ENCODE measurements at places on chromosomes 3 and 15. TPM values are rescaled to one million over a fixed set of nuclear protein-coding genes. Genes with fewer than 3 reads are reported as not detected.

DNA sequence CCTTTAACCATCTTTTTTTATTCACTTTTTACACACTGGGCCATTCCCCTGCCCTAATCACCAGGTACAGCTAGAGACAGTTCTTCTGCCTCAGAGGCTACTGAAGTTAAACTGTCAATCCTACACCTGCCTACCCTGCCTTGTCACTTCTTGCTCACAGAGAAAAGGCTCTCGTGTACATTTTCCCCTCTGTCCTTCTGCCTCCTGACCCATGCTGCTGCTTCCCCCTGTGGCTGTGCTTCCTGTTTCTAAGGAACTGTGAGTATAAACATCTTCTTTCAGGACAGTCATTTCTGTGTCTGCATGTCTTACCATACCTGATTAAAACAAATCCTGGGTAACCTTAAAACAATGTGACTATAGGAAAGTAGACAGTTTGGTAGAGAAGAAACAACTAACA is 236.4 kb upstream of the MRPL3 start:
- H3K27ac ChIP-seq: no peak overlapping the region
- no peaks in the 10 kb centered on the region for H3K27me3 ChIP-seq
- no peaks in the 10 kb centered on the region for H3K4me1 ChIP-seq
- no peak for DNase-seq

DNA sequence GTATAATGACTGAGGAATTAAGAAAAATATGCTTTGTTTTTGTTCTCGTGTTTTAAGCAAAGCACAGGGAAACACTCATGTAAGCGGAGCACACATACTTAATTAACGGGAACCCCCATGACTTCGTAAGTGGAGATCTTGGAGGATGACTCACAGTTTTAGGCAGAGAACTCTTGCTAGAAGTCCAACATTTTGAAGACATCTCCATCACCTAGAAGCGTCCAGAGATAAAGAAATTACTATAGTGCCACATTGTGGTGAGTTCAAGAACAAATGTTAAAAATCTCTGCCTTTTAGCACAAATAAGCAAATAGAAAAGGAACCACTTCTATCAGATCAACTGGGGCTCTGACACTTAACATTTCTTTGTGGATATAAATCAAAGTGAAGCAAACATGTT is 194.1 kb upstream of the ARHGEF26 start:
- no peak for DNase-seq
- H3K4me3 ChIP-seq: no peak overlapping the region
- H3K4me1 ChIP-seq: no peaks in the 10 kb centered on the region
- H3K27me3 ChIP-seq: no peaks in the 10 kb centered on the region
- H3K36me3 ChIP-seq: no peaks in the 10 kb centered on the region
- no peak overlapping the region for H3K27ac ChIP-seq

- peak overlapping the region; percentile 69 for H3K4me3 ChIP-seq
- no peak for DNase-seq
- H3K27ac ChIP-seq: peak overlapping the region; percentile 64
- no peaks in the 10 kb centered on the region for H3K4me1 ChIP-seq
Observed at GRCh38 chr3:155871746-155872158, 1.3 kb downstream of the GMPS start.

DNA sequence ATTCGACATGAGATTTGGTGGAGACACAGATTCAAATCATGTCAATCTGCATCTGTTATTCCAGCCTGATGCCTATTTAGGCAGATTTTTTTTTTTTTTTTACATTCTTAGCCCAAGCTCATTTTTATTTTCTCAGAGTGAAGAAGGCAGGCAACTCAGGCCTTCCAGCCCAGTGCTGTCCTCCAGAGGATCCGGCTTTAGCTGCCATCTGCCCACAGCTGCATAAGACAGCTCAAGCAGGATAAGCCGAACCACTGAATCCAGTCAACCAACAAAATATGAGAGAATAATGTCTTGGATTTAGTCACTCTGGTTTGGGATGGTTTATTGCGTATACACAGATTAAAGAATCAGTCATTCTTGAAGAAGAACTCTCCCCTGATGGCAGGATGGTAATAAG is 19.9 kb upstream of the COLQ start:
- H3K36me3 ChIP-seq: no peaks in the 10 kb centered on the region
- DNase-seq: no peak
- H3K27me3 ChIP-seq: no peaks in the 10 kb centered on the region
- H3K4me1 ChIP-seq: peaks cover 4% of the 10 kb centered on the region
- no peak overlapping the region for H3K27ac ChIP-seq
- H3K4me3 ChIP-seq: no peak overlapping the region

The NCBP2 gene
- 59.6 TPM for polyA plus RNA-seq

The ADIPOQ gene
- not detected for polyA plus RNA-seq

The PROS1 gene
- polyA plus RNA-seq: 40.5 TPM

The KCNMB3 gene
- 4.4 TPM for polyA plus RNA-seq

The A4GNT gene
- not detected for polyA plus RNA-seq

The SYNPR gene
- not detected for polyA plus RNA-seq

DNA sequence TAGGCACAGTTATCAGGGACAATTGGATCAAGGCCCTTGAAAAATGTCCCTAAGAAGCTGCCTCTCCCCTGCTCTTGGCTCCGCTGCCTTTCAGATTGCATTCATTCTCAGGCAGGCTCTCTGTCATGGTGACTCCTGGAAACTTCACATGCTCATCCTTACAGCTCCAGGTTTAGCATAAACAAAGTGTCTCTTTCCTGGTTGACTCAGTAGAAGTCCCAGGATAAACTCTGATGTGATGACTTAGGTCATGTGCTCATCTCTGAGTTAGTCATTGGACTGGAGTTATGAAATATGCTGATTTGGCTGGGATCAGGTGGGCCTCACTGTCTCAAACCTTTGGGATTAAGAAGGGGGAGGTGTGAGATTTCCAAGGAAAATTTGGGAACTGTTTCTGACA is 243.8 kb downstream of the ZNF621 start:
- DNase-seq: no peak
- H3K4me3 ChIP-seq: no peak overlapping the region
- H3K27me3 ChIP-seq: no peaks in the 10 kb centered on the region
- H3K36me3 ChIP-seq: no peaks in the 10 kb centered on the region
- H3K4me1 ChIP-seq: peaks cover 5% of the 10 kb centered on the region
- H3K27ac ChIP-seq: no peak overlapping the region

Data from aorta (tissue), 5 donors.